ENCODE measurements at places on chromosomes 4 and X.

DNA sequence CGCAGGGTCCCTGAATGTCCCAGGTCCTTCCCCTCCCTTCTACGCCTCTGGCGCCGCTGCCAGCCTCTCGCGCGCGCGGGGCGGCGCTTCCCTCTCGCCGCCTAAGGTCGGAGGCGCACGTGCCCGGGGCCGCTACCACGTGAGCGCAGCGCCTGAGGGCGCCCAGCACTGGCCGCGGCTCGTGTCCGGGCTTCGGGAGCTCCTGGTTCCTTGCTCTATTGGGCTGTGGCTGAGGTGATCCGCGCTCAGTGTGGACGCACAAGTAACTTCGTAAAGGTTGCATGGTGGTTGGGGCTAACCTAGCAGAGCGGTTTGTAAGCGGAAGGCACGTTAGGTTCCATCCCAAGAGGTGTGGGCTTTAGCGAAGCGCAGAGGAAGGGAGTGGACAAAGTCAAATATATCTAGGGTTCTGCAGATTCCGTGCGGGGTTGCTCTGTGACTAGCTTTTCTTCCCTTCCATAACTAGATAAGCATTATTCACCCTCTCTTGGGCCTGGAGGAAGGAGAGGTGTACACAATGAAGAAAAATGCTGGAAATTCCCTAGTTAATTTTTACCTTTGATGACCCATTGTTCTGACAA lies 1.8 kb downstream of the TLL1 start:
- no peak for DNase-seq

GRCh38 chr4:80017125-80017854 lies 55.7 kb downstream of the ANTXR2 start:
- DNase-seq = peak; percentile 62

DNA sequence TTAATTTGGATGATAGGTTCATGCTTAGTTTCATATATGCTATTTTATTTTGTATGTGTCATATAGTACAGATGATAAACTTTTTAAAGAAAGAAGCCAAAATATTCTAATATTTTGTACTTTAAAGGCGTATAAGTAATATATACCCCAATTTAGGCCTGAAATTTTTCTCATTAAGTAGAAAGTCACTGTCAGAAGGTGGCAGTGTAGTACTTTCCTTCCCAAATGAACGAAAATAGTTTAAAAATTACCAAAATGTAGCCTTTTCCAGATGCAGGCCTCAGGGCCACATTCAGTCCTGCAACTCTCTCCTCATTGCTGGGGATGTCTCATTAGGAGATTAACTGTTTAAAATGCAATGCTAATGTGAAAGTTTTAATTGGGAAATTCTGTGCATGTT lies 1263.6 kb downstream of the C4orf33 start:
- no peak for DNase-seq

- DNase-seq = no peak
Observed at GRCh38 chr4:15884666-15885065, 53.9 kb downstream of the FGFBP1 start.

GRCh38 chr4:123709336-123709735 lies 312.7 kb downstream of the SPRY1 start:
- no peak for DNase-seq

DNA sequence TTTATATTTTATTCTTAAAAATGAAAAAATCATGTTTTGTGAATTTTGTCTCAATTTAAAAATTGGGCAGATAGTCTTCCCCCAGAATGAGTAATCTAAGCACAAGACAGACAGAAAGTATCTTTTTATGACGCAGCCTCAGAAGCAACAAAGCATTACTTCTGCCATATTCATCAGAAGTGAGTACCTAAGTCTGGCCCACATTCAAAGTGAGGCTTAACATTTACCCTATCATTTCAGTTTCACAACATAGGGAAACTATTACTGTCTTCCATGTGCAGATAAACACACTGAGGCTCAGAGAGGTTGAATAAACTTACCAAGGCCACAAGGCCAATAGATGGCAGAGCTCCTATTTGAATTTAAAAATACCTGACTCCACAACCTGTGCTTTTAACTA lies 4.4 kb upstream of the PRDX4 start:
- peak; percentile 8 for DNase-seq
